Left renal cortex interstitium (tissue), 4 donors: ENCODE measurements at places on chromosomes 12 and 14. TPM values are rescaled to one million over a fixed set of nuclear protein-coding genes. Genes with fewer than 3 reads are reported as not detected.

DNA sequence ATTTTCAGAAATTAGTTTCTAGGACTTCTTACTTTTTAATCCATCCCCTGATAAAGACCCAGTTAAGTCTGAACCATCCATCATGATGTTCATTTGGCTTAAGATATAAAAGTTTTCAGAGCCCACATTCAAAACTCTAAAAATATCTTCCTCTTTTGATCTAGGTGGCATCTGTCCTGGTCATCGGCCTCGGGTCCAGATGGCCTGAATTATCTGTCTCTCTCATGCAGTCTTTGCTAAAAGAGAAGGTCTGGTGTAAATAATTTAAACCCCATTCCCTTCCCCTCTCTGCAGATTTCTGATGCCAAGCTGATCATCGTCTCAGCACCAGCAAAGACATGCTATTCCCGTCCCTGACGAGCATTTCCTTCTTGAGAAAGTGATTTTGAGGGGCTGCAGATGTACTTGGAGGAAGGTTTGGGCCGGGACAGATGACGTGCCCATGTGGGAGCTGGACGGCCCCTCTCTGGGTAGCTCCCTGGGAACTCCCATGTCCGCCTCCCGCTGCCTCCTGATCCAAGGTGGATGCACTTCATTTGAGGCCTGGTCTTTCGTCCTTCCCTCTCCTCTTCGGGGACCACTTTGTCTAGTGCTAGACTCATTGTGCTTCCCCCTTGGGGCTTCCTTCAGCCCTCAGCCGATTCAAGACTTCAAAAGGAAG, 173.0 kb upstream of the PRMT8 start:
- DNase-seq, result no peak

GRCh38 chr12:39393890-39394289, 49.0 kb downstream of the KIF21A start:
- DNase-seq, result no peak

- DNase-seq, result no peak
These were observed 3.4 kb upstream of the FRMD6 start for GRCh38 chr14:51648296-51648695.

GRCh38 chr12:126201981-126202537, 1136.8 kb downstream of the AACS start:
- no peak for DNase-seq

DNA sequence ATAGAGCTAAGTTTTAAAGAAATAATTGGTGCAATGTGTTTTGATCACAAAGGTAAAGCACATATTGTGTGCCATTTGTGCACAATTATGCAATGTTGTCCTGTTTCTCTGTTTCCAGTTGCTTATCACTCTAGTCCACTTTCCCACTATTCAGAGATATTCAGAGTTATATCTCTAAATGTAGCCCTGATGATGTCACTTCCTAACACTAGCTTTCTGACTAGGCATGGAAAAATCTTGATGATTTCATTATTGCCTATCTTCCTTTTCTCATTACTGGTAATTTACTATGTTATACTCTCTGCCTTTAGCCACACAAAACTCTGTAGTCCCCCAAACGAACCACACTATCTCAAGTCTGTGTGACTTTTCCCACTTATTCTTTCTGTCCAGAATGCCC, 221.2 kb downstream of the TRHDE start:
- DNase-seq, result no peak

DNA sequence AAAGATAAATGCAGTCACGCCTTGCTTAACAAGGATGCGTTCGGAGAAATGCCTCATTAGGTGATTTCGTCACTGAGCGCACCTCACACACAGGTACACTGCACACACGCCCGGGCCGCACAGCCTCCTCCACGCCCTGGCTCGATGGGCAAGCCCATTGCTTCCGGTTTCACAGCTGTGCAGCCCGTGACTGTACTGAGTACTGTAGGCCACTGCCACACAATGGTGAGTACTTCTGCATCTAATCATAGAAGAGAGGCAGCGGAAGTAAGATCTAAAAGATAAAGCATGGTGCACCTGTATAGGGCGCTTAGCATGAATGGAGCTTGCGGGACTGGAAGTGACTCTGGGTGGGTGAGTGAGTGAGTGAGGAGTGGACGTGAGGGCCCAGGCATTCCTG, 4.3 kb downstream of the RIMBP2 start:
- no peak for DNase-seq

DNA sequence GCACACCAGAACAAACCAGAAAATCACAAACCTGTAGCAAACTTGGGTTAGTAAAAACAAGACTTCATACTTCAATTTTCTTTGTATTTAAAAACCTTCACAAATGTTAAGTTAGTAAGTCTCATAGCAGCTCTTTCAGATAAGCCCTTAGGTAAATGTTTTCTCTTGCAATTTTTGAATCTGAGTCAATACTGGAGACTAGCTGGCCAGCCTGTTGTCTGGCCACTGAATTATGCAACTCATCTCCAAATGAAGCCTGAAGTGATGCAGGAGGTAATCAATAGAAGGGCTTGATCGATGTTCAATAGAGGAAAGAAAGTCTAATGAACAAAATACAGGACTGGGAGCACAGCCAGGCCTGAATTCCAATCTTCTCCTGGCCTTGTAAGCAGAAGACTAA, 465.2 kb downstream of the LRIG3 start:
- DNase-seq, result no peak

DNA sequence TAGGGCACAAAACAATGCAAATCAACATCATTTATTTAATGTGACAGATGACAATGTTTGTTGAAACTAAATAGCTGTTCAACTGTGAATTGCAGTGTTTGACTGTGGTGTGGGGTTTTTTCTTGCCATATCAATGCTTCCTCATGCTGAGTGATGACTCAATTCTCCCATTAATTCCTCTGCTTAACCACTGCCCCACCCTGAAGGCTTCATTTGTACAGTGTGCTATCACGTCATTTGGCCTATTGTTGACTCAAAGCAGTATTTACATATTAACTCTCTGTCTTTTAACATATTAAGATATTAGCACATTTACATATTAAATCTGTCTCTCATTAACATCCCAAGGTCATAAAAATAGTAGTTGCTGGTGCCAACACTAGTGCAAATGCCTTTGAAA, 164.8 kb upstream of the NRXN3 start:
- no peak for DNase-seq

- no peak for DNase-seq
These were observed 334.4 kb downstream of the EMP1 start for GRCh38 chr12:13530966-13531365.

DNA sequence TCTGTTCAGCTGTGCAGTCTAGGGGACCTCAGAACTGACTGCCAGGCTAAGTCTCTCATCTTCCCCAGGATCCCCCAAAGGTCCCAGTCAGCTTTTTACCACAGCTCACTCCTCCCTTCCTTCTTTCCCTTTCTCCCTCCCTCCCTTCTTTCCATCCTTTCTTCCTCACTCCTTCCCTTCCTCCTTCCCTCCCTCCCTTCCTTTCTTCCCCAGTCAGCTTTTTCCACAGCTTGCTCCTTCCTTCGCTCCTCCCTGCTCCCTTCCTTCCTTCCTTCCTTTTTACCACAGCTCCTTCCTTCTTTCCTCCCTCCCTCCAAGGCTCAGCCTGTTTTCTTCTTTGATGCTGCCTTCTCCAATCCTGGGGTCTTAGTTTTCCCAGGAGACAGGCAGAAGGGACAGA, 39.2 kb downstream of the ATG14 start:
- DNase-seq, result no peak

CACNA2D4 gene
- 2.6 TPM for polyA plus RNA-seq

SLC6A12 gene
- polyA plus RNA-seq, result 13.3 TPM

EXOC3L4 gene
- 5.2 TPM for polyA plus RNA-seq

DDX51 gene
- polyA plus RNA-seq, result 23.3 TPM

LRRC43 gene
- 4.5 TPM for polyA plus RNA-seq

SLC6A15 gene
- 1.1 TPM for polyA plus RNA-seq

KERA gene
- polyA plus RNA-seq, result not detected

SCNN1A gene
- 87.4 TPM for polyA plus RNA-seq

CERS5 gene
- polyA plus RNA-seq, result 75.2 TPM
